ENCODE measurements at places on chromosomes 6 and 20. TPM values are rescaled to one million over a fixed set of nuclear protein-coding genes. Genes with fewer than 3 reads are reported as not detected.

Gene BANF2
- not detected for total RNA-seq

Gene SLC22A3
- 37.0 TPM for total RNA-seq

Gene CST11
- total RNA-seq: not detected

Gene SNAI1
- 18.7 TPM for total RNA-seq

Gene MMUT
- 4.0 TPM for total RNA-seq

Gene CCN5
- total RNA-seq: 38.0 TPM

Gene PNLDC1
- not detected for total RNA-seq

Gene PGBD1
- total RNA-seq: 4.8 TPM

Gene SNAP25
- total RNA-seq: 19.7 TPM

Gene CRISP3
- not detected for total RNA-seq

Gene CCN2
- total RNA-seq: 35.2 TPM

Gene MRPL14
- 70.8 TPM for total RNA-seq

Gene GRM1
- 0.07 TPM for total RNA-seq

Gene GPR6
- not detected for total RNA-seq

Gene LTA
- total RNA-seq: 0.10 TPM

Gene ARMH2
- total RNA-seq: not detected

Gene EGFL8
- 2.2 TPM for total RNA-seq

Gene CABLES2
- total RNA-seq: 4.0 TPM

Gene FOXA2
- 12.9 TPM for total RNA-seq

Gene GSTA3
- total RNA-seq: not detected

Gene MLIP
- total RNA-seq: not detected

Gene RIPPLY2
- total RNA-seq: 0.84 TPM

Gene CBLN4
- not detected for total RNA-seq

Gene TMEM244
- total RNA-seq: not detected

Gene KHDC1L
- total RNA-seq: 0.51 TPM

Gene CPXM1
- not detected for total RNA-seq

Gene HLA-DPB1
- not detected for total RNA-seq

Gene SOX18
- 2.8 TPM for total RNA-seq

Gene DZANK1
- total RNA-seq: 2.8 TPM

Gene SSR1
- total RNA-seq: 73.4 TPM

Gene VSX1
- total RNA-seq: 1.6 TPM

Gene MARCKS
- 10.6 TPM for total RNA-seq

Gene PNPLA1
- total RNA-seq: not detected

Gene NKAIN2
- total RNA-seq: not detected

Gene CGA
- total RNA-seq: 0.29 TPM

Gene HSPA12B
- 0.29 TPM for total RNA-seq

Gene NOTCH4
- 0.73 TPM for total RNA-seq

Gene SLC22A23
- 11.2 TPM for total RNA-seq

Gene ENPP1
- total RNA-seq: 1.7 TPM

Gene ENPP4
- 0.29 TPM for total RNA-seq

Gene ZNF165
- 0.97 TPM for total RNA-seq

Gene AVP
- not detected for total RNA-seq

Gene TRIM15
- total RNA-seq: not detected

Gene LY6G6C
- total RNA-seq: not detected

Gene ARG1
- total RNA-seq: not detected

Gene TMC2
- not detected for total RNA-seq

Gene ULBP1
- 0.80 TPM for total RNA-seq

Gene HLA-F
- total RNA-seq: 5.1 TPM

Gene MEI4
- total RNA-seq: not detected

Gene DDX43
- not detected for total RNA-seq

Gene SEL1L2
- total RNA-seq: not detected

Gene GINS1
- 34.4 TPM for total RNA-seq

Gene SLC17A4
- total RNA-seq: not detected

Gene RAB5IF
- total RNA-seq: 279 TPM

Gene NUS1
- 29.9 TPM for total RNA-seq

Gene CLPSL1
- total RNA-seq: not detected

Gene CYP21A2
- total RNA-seq: not detected

Gene C6orf58
- 0.33 TPM for total RNA-seq

Gene SLC44A4
- 0.07 TPM for total RNA-seq
